ENCODE measurements at places on chromosomes 7 and 10. TPM values are rescaled to one million over a fixed set of nuclear protein-coding genes. Genes with fewer than 3 reads are reported as not detected.

Gene PPP1R3A
- total RNA-seq: not detected

Gene IFIT1B
- total RNA-seq: 0.87 TPM

Gene DOCK1
- 64.6 TPM for total RNA-seq

Gene NUTM2B
- 1.2 TPM for total RNA-seq

Gene AKR1E2
- 11.0 TPM for total RNA-seq

Gene PLXDC2
- 155 TPM for total RNA-seq

Gene NEUROD6
- not detected for total RNA-seq

Gene PKD2L1
- total RNA-seq: 1.1 TPM

Gene KLF14
- 0.12 TPM for total RNA-seq

Gene ZNF736
- total RNA-seq: 21.4 TPM

Gene PTER
- total RNA-seq: 6.7 TPM

Gene BAIAP2L1
- 1.8 TPM for total RNA-seq

Gene TLX1
- not detected for total RNA-seq

Gene ZNF853
- 12.2 TPM for total RNA-seq

Gene LRRC17
- total RNA-seq: 30.5 TPM

Gene C7orf57
- total RNA-seq: not detected

Gene NPTX2
- total RNA-seq: 11.5 TPM

Gene FZD8
- 8.2 TPM for total RNA-seq

Gene UTF1
- not detected for total RNA-seq

Gene ASIC3
- total RNA-seq: 1.7 TPM
